ENCODE measurements at places on chromosomes 1 and 21. TPM values are rescaled to one million over a fixed set of nuclear protein-coding genes. Genes with fewer than 3 reads are reported as not detected.
A peak's percentile ranks its signal among the peaks of the same experiment; 100 is the strongest.

GRCh38 chr21:46109313-46110221 is 11.7 kb downstream of the COL6A2 start:
- peak; percentile 78 for DNase-seq

MYCL gene
- total RNA-seq: 0.88 TPM

TEKT2 gene
- 0.29 TPM for total RNA-seq

- DNase-seq: peak; percentile 71
These were observed 76.2 kb downstream of the NFIA start for GRCh38 chr1:61158591-61158990.

DNA sequence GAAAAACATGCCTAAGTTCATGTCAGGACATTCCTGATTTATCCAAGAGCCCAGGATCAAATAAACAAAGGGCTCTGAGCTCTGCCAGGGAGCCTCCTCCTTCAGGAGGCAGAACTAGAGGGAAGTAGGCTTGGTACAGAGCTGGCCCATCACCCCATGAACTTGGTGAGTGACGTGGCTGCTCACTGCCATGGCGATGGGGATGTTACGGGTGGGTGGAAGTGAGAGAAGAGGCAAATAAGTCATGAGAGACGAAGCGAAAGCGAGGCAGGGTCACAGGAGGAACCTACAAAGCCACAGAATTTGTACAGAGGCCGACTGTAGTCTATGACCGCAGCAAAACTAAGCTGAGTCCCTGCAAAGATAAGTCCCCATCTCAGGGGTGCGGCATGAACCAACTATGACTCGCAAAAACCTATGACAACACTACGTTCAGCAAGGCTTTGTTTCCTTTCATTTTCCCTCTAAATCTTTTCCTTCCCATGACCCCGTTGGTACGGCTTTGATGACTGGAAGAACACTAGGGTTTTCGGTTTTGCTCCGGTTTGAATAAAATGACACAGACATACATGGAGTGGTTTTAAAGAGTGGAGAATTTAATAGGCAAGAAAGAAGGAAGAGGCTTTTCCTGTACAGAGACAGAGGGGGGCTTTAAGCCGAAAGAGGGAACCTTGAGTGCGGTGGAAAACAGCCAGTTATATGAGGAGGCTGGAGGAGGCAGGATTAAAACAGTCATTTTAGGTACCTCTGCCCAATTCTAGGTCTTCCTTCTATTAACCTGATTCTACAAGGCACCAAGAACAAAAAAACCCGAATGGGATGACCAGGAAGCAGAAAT is 74.1 kb downstream of the CD46 start:
- no peak for DNase-seq

HPDL gene
- total RNA-seq: 0.59 TPM

ZSWIM5 gene
- total RNA-seq: 0.36 TPM

DNA sequence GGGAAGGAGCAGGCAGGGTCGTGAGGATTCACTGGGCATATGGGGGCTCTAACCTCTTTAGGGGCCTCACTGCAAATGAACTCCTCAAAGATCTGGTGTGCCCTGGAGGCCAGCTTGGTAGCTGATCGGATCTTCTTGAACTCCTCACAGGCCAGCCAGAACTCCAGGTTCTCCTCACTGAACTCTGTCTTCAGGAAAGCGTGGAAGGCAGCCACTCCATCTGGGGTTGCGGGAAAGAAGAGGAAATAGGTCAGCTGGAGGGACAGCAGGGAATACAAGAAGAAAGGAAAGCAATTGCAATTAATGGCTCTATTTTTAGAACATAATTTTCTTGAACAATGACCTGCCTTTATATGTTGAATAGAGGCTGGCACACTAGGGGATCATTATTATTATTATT is 2.3 kb downstream of the RGS16 start:
- no peak for DNase-seq

CADM3 gene
- total RNA-seq: not detected

DNA sequence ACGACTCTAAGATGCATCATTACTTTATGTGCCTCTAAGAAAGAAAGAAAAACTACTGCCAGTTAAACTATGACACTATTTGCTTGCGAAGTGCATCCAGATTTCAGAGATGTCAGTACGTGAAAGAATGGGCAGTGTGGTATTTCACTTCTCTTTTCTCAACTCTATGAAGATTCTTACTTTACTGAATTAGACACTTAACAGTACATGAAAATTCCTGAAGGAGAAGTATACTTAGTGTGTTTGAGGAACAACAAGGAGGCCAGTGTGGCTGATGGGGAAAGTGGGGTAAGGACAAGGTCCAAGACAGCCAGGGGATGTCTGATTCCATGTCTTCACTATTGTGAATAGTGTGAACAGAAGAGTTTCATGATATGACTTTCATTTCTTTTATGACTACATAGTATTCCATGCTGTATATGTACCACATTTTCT is 53.9 kb upstream of the HSD17B7 start:
- DNase-seq: no peak

- peak; percentile 72 for DNase-seq
These were observed 45.3 kb upstream of the EDN2 start for GRCh38 chr1:41529621-41530395.

- DNase-seq: no peak
These were observed 888 bp upstream of the SNRPE start for GRCh38 chr1:203860396-203861025.

- DNase-seq: peak; percentile 88
These were observed 33.2 kb upstream of the RUNX3 start for GRCh38 chr1:24963099-24963872.

DNA sequence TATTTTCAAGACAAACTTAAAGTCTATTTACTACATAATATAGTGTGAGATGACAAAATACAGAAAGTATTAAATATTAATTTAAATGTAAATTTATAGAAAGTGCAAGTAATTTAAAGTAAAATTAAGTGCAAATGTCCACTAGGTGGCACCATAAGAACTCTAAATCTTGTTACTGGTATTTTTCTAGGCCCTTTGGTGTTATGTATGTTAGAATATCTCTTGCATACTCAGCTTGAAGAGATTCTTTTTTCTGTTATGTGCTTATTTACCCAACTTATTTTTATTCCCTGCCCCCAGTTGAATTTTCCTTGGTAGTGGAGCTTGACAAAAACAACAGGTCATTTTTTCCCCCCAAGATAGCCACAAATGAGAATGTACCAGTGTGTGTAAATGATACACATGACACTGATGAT is 71.5 kb downstream of the RPS6KC1 start:
- no peak for DNase-seq

GRCh38 chr21:27189870-27190269 is 223.0 kb upstream of the ADAMTS5 start:
- DNase-seq: no peak

FCGR3B gene
- not detected for total RNA-seq

- no peak for DNase-seq
These were observed 17.1 kb downstream of the DNASE2B start for GRCh38 chr1:84415396-84415795.

ORC1 gene
- 1.2 TPM for total RNA-seq

LCE1E gene
- total RNA-seq: not detected

DNA sequence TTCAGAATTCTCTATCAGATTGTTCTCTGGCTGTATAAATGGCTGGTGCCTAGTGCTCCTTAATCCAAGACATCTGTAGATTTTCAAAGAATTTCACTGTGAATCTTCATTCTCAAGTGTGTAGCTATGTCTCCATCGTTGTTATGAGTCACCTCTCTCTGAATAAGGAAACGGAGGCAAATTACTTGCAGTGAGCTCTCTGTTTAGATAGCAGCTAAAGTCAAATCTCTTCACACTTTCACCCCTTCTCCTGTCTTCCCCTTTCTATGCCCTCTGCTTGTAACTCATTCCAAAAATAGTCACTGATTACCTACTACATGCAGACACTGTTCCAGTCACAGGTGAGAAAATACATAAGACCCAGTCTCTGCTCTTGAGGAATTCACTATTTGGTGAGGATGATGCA is 39.7 kb downstream of the CHML start:
- DNase-seq: no peak

KCNN3 gene
- under 0.01 TPM for total RNA-seq

TBX19 gene
- total RNA-seq: 1.1 TPM

DNA sequence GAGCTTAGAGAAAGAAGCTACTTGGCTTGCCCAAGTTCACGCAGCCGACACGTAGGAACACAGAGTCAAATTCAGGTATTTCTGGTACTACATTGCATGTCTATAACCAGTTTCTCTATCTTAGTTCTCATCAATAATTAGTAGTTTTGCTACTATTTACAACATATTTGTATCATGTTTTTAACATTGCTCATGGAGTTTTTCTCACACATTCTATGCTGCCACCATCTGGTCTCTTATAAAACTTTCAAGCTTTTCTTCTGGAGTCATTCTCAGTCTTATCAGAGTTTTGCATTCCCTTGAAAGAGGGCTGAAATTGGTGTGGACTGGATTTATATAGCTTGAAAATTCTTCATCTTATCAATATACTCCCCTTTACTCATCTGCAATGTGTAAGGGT is 118.8 kb upstream of the PALMD start:
- DNase-seq: no peak

- DNase-seq: no peak
These were observed 783 bp upstream of the AGL start for GRCh38 chr1:99849413-99849743.

DNA sequence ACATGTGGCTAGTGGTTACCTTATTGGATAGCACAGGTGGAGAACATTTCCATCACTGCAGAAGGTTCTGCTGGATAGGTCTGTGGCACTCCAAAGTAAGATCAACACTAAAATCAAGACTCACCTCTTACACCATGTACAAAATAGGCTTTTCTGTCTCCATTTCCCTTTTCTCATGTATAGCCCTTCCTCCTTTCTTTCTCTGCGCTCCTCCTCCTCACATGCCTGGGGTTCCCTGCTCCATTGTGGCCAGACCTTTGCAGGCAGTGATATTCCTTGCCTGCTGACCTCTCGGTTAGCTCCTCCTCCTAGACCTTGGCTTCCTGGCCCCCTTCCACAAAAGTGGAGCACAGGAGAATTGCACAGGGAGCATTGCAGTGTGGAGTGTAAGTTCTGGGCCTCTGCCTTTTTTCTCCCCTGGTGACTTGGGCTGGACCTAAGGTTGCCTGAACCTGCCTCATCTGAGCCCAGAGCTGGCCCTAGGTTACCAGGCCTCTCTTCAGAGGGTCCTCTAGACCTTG is 33.2 kb upstream of the RBM15 start:
- DNase-seq: no peak

- no peak for DNase-seq
These were observed 136.6 kb downstream of the LYPLAL1 start for GRCh38 chr1:219310181-219310728.

GRCh38 chr1:163174524-163175437 is 27.9 kb downstream of the RGS5 start:
- DNase-seq: peak; percentile 61

DNA sequence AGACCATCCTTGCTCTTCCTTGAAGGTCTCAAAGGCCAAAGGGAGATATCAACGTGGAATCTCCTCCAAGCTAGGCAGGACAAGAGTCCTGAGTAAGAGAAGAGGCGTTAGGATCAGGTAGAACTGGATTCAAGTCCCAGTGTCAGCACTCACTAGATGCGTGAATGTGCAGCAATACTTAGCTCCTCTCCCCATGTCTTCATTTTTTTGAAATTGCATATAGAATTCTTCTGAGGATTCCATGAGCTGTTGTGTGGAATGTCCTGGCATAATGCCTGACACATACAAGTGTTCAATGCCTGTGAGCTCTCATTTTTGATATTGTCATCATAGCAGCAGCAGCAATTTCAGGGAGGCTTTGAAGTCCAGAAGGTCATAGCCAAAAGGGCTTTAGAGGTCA is 333.2 kb downstream of the KCNH1 start:
- DNase-seq: no peak

DNA sequence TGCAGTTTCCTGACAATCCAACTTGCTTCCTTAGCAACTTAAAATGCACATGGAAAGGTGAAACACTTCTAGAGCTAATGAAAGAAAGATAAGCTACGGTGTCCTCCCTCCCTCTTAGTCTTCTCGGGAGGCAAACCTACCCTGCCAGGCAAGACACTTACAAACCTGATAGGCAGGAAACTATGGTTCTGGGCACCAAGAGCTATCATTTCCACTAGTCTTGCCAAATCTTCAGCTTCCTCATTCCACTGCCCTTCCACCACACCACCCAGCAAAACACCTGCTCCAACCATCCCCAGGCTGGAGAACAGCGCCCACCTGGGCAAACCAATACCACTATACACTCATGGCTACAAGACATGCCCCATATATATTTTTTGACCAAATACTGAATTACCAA is 15.2 kb downstream of the NDC1 start:
- no peak for DNase-seq

CD53 gene
- total RNA-seq: 0.29 TPM

GRCh38 chr1:205245096-205245495 is 17.4 kb downstream of the TMCC2 start:
- peak; percentile 48 for DNase-seq

GRCh38 chr21:16409352-16409751 is 679.6 kb downstream of the USP25 start:
- no peak for DNase-seq

AKR7A3 gene
- 1.2 TPM for total RNA-seq

DNA sequence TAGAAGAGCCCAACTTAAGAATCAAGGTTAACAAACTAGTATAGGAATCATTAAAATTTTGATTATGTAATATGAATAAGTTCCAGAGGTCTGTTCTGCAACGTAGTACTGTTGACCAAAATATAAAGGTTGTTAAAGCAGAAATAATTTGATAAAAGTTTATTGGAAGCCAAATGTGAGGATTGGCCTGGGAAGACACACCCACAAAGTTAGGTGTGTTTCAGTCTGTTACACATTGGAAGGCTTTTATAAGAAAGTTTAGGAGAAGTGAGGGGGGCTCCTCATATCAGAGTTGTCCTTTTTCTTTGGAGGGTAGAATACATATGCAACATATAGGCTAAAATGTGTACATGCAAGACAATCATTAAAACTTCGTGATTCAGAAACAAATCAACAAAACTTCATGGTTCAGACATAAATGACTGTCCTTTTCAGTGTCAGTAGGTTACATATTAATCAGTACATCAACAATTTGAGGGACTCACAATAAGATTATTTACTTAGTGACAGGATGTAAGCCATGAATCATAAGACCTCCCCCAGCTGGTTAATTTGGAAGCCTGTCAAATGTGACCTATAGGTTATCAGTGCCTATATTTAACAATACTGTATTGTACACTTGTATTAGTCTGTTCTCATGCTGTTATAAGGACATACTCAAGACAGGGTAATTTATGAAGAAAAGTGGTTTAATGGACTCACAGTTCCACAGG is 245.0 kb upstream of the B3GALT2 start:
- no peak for DNase-seq

CTSK gene
- 617 TPM for total RNA-seq

RPL5 gene
- 827 TPM for total RNA-seq

GRCh38 chr1:242185731-242186130 is 186.8 kb upstream of the MAP1LC3C start:
- no peak for DNase-seq

DNA sequence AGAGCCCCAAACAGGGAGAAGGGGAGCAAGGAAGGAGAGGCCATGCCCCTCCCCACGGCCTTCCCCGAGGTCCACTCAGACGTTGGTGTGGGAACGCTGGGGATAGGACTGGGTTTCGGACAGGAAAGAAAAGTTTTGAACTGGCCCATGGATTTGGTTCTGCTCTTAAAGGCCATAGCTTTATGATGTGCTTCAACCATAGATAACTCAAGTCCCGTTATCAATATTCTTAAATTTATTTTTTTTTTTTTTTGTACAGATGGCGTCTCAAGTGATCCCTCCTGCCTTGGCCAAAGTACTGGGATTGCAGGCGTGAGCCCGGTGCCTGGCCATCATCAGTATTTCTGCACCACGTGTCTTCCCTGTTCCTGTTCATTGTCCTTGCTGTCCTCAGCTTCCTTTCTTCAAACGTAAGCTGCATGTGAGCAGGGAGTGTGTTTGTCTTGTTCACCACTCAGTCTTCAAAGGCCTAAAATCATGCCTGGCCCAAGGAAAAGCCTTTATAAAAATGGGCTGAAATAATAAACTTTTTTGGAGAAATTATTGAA is 820 bp upstream of the KRTAP10-1 start:
- DNase-seq: peak; percentile 73

GRCh38 chr1:172286629-172287076 is 133.8 kb upstream of the C1orf105 start:
- peak; percentile 64 for DNase-seq
